ENCODE measurements at places on chromosomes 4 and X.

DNA sequence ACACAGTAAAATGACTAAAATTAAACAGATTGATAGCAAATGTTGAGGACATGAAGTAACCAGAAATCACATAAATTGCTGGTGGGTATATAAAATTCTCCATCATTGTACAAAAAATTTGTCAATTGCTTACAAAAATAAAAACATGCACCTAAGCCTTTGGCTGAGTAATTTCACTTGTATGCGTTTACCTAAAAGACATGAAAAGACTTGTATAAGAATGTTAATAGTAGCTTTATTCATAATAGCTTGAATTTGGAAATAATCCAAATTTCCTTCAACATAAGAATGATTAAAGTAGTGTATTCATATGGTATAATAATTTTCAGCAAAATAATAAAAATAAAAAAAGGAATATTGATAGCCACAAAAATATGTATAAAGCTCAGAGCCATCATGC lies 37.7 kb downstream of the PDHA2 start:
- DNase-seq = no peak

- DNase-seq = peak; percentile 1
These were observed 554.1 kb upstream of the MAGEB2 start for GRCh38 chrX:29661290-29661689.

DNA sequence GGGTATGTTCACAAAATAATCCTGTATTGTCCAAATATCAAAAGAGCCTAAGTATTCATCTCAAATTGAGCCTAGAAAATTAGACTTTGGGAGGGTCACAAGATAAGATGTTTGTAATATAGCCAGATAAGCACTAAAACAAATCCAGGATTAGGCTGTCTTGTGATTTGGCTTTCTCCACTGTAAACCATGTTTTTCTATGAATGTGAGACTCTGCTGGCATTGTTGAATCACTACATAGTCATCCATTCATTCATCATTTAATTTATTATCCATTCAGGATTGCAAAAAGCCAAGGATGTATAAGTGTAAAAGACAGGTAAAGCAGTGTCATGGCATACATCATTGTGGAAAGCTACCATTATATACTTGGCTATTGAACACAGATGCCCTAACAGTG lies 148.0 kb downstream of the GRID2 start:
- DNase-seq = no peak

GRCh38 chr4:80542747-80543146 lies 207.2 kb downstream of the CFAP299 start:
- no peak for DNase-seq

DNA sequence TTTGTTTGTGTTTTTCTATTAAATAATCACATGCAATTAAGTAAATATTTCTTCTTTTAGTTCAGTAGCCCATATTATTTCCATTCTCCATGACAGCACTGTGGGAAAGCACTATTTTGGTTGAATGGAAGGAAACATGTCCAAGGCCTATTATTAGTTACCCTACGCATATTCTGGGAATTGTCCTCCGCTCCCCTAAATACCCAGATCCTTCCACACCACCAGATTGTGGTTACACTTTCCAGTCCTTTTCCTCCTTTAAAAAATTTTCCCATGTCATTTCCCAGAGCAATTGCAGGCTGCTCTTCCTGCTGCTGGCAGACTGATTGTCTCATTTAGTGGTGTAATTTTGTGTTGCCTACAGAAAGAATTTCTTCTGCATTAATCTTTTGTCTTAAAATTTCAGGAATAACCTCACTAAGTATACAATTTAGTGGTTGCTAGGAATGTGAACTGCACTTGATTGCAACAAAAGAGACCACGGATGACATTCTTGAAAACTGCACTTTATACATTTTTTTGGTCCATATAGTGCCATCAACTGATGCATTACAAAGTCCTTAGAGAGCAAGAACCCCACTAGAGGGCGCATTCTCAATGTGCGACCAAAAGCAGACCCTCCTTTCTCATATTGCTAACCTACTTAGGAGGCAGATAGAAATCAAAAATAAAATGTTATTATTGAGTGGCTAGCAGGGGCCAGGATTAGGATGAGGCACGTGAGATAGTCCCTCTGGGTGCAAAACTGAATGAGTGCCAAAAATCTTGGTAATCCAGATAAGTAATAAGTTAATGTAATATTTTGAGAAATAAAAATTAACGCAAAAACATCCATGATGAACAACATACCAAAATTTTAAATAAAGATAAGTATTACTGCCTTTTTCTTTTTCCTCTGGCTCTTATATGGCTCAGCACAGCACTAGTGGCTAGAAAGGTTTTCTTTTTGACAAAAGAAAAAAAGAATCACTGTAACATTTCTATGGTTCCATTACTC lies 98.8 kb upstream of the IQCM start:
- peak; percentile 65 for DNase-seq

- no peak for DNase-seq
These were observed at the start of gene LINC00632 for GRCh38 chrX:140709421-140709846. TSS of gene LINC00632 (plus strand) at chrX:140709759.

DNA sequence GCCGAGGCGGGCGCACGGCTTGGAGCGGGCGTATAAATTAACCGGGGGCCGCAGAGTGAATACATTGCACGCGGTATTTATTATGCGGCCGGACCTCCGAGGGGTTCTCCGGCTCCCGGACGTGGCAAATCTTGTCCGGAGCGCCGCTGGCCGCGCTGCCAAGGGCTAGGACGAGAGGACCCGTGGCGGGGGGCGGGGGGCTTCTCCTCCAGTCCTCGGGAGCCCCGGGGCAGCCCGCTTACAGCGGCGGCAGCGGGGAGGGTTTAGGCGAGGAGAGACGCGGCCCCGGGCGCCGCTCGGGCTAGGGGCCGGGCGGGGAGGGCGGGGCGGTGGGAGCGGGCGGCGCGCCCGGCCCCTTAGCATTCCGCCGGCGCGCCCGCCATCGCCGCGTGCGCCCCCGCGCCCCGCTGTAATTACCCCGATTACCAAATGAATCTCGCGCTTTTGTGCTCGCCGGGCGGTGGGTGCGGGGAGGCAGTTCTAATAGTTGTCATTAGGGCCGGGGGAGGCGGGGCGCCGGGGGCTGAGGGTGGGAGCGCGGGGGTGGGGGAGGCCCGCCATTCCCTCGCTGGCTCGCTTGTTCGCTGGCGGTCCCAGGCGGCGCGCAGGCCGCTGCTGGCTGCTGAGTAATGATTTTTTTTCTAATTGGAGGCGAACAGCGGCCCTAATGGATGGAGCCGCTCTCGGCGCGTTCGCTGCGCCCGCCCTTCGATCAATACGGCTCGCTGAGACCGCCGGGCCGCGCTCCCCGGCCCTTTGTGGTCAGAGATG lies 276.6 kb downstream of the BCOR start:
- peak; percentile 20 for DNase-seq

DNA sequence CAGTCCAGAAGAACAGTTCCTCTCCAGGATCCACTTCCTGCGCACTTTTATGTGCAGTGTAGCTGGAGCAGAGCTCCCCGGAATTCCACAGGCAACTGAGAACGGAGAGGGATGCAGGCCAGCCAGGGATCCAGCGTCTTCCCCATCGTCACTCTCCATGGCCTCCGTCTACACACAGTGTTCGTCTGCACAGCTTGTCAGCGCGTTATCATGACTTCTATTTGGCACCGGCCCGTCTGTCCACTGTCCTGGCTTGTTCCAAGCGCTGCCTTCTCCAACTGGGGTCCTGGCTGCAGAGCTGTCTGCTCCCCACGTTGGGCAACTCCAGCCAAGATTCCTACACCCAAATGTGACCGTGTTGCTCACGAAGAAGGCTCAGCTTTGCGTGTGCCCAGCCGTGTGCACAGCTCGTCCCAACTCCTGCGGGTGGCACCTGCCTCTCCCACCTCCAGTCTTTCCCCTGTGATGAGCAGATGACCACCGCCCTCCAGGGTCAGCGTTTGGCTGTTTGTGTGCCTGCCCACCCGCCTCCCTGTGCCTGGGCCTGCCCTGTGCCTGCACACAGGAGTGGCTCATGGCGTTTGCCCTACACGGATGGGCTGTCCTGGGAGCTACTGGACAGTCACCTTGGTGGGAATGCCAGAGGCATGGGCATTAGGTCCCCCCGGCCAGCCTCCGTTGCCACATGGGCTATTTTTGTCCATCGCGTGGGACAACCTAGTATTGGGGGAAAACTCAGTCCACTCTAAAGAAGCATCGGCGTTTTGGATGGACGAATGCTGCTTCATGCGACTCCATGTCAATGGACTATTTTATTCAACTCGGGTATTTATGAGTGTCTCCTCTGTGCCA lies 2.2 kb upstream of the CTBP1 start:
- no peak for DNase-seq

- no peak for DNase-seq
These were observed 703.1 kb downstream of the CENPC start for GRCh38 chr4:66842026-66842723.

- no peak for DNase-seq
These were observed 79.4 kb upstream of the SPRY1 start for GRCh38 chr4:123317211-123317610.

- peak; percentile 97 for DNase-seq
These were observed 294.1 kb downstream of the ARHGAP10 start for GRCh38 chr4:148025981-148026380.

DNA sequence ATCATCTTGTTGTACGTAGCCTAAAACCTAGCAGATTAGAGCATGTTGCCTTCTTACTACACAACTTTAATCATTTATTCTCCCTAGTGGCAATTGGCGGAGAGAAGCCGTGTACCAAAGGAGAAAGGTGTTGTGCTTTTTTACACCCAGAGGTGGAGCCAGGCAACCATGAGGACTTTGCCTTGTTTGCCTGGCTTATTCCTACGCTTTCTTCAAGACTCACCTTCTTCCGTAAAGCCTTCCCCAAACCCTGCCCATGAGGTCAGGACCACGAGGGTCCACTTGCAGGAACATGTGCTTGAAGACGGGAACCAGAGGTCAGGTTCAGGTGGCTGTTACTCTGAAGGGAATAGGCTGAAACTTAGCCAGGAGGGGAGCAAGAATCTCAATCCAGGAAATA lies 290.5 kb downstream of the RAB28 start:
- DNase-seq = no peak

- DNase-seq = no peak
These were observed 44.2 kb downstream of the NAT8L start for GRCh38 chr4:2103127-2103842.

DNA sequence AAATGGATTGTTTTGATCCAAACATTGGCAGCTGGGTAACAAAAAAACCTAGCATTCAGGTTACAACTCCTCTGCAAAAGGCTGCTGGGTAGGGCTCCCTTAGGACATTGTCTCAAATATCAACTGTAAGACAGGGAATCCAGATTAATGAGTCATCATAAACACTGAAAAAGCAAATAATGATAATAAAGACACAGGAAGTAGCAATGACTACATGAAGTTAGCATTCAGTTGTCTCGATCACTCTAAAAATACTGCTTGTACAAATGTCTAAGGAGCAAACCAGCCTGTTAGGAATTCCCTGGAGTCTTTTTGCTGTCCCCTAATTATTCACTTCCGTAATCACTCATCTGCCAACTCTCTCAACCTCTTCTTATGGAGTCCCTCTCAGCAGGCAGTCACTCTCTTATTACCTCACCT lies 259.2 kb downstream of the GPC3 start:
- peak; percentile 41 for DNase-seq

DNA sequence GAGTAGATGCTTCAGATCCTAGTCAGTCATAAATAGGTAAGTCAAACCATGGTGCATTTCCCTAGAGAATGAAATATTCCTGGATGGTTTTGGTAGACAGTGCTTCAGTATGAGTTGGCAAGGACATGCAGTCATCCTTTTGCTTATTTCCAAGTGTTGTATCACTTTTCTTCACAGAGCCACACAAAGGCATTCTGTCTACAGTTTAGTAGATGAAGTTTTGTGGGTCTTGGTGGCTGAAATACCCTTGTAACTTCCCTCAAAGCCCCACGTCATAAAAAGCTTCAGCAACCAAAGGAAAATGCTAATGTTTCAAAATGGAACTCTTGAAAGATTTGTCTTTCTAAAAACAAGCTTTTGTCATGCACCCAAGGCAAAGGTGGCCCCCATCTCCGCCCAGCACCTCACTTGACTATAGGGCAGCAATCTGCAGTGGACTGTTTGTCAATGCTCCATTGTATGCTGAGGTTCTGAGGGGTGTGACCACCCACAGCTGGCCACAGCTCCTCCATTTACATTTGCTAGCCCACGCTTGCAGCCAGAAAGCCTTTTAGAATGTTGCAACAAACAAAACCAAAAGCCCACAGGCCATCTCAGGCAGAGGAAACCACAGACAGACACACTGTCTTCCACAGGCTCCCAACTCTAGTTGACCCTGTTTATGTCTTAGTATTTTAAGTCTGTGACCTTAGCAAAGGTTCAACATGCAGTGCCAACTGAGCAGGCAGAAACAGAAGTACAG lies 87.1 kb upstream of the FAM9C start:
- DNase-seq = peak; percentile 42

GRCh38 chr4:22911285-22911684 lies 218.5 kb downstream of the GBA3 start:
- DNase-seq = no peak

GRCh38 chr4:176307666-176307930 lies 12.2 kb upstream of the SPCS3 start:
- no peak for DNase-seq

DNA sequence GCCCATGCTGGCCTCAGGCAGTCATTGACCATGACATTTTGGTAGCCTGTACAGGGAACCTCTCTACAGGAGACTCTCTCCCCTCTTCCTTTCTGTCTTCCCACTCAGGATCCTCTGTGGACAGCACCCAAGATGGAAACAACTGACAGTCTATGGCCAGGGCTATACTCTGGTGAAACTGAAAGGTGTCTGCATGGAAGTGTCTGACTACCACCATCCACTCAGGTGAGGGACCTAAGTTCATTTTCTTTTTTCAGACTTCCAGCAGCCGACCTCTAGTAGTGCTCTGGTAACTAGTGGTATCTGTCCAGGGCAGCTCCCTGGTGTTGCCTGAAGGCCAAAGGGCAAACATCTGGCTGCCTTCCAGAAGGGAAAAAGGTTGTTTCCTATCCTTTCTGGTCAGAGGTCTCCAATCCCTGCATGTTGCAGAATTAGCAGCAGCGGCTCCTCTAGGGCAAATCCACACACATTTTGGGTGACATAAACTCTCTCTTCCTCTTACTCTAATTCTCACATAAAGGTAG lies 804.5 kb downstream of the C4orf33 start:
- no peak for DNase-seq

GRCh38 chr4:145698507-145698906 lies 18.6 kb downstream of the C4orf51 start:
- DNase-seq = no peak

- no peak for DNase-seq
These were observed 64.0 kb upstream of the PGM2 start for GRCh38 chr4:37762294-37762990.

Measured in AG10803 (cell line).